Transverse colon (tissue), 4 donors: ENCODE measurements at places on chromosomes 7 and 10. TPM values are rescaled to one million over a fixed set of nuclear protein-coding genes. Genes with fewer than 3 reads are reported as not detected.

DNA sequence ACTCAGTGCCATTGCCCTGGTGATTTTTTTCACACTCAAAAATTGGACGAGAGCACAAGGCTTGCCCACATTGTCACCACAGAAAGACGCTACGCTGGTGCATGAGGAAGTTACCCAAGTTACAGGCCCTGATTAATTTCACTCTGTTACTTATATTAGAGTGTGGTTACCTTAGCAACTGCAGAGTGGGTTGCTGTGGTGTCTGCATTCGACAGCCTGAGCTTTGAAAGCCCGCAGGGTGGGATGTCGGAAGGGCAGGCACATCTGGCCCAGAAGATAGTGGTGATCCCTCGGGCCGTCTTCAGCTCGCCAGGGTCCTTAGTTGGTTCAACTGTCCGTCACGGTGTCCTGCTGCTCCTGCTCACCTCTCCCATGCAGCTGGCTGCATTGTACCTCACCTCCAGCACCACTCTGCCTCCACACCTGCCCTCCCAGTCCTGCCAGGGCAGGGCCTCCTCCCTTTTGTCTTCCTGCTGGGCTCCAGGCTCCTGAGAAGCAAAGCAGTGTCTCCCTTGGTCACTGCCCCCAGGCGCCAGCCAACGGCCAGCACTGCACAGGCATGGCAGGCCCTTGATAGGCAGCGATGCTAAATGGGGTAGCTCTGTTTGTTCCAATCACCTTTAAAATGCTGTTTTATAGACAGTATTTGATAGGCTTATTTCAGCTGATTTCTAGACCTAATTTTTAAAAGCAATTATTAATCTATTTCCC lies 167.2 kb downstream of the EBF3 start:
- no peaks in the 10 kb centered on the region for H3K36me3 ChIP-seq
- H3K4me1 ChIP-seq, result no peaks in the 10 kb centered on the region
- no peaks in the 10 kb centered on the region for H3K27me3 ChIP-seq
- H3K27ac ChIP-seq, result no peak overlapping the region
- H3K4me3 ChIP-seq, result no peak overlapping the region
- no peak for DNase-seq

DNA sequence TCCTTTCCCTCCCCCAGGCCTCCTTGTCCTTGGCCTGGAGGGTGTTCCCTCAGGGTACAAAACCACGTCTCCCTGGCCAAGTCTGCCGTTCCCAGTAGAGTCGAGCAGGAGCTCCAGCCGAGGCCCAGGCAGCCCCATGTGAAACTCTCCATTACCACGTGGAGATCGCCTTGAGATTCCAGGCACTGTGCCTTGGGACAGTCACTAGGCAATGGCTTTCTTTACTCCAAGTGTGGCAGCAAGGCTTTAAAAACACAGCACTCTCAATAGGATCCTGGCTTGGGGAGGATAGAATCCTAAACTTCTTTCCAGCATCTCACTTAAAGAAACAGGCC lies 57.5 kb downstream of the PLXNA4 start:
- no peaks in the 10 kb centered on the region for H3K4me1 ChIP-seq
- no peaks in the 10 kb centered on the region for H3K36me3 ChIP-seq
- no peaks in the 10 kb centered on the region for H3K27me3 ChIP-seq
- H3K4me3 ChIP-seq, result no peak overlapping the region
- no peak overlapping the region for H3K27ac ChIP-seq
- no peak for DNase-seq

- H3K27me3 ChIP-seq, result no peaks in the 10 kb centered on the region
- no peaks in the 10 kb centered on the region for H3K36me3 ChIP-seq
- no peaks in the 10 kb centered on the region for H3K4me1 ChIP-seq
- H3K4me3 ChIP-seq, result no peak overlapping the region
- DNase-seq, result no peak
- H3K27ac ChIP-seq, result no peak overlapping the region
Measured at GRCh38 chr10:94183666-94184264, 179.0 kb downstream of the NOC3L start.

The MCM10 gene
- 0.75 TPM for total RNA-seq

DNA sequence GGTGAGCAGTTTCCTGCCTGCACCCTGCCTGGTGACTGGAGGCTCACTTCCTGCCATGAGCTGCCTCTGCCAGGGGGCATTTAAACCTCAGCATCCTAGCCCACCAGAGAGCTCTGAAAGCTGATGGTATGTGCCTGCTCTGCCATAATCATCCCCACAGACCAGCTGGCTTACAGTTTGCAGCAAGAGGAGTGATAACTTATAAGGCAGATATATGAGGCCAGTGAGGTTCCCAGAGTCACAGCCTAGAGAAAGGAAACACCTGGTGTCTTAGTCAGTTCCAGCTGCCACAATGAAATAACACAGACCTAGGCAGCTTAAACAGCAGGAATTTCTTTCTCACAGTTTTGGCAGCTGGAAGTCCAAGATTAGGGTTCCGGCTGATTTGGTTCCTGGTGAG lies 232.0 kb downstream of the PAXIP1 start:
- H3K4me3 ChIP-seq, result no peak overlapping the region
- no peaks in the 10 kb centered on the region for H3K4me1 ChIP-seq
- H3K27ac ChIP-seq, result no peak overlapping the region
- no peaks in the 10 kb centered on the region for H3K27me3 ChIP-seq

- DNase-seq, result no peak
- H3K4me3 ChIP-seq, result no peak overlapping the region
- no peak overlapping the region for H3K27ac ChIP-seq
- no peaks in the 10 kb centered on the region for H3K36me3 ChIP-seq
Measured at GRCh38 chr7:54397836-54398612, 144.2 kb upstream of the VSTM2A start.
